T-cell (primary cell): ENCODE measurements at places on chromosomes 1 and 21.

- no peak for DNase-seq
Observed at GRCh38 chr1:211375949-211376348, 49.3 kb downstream of the TRAF5 start.

DNA sequence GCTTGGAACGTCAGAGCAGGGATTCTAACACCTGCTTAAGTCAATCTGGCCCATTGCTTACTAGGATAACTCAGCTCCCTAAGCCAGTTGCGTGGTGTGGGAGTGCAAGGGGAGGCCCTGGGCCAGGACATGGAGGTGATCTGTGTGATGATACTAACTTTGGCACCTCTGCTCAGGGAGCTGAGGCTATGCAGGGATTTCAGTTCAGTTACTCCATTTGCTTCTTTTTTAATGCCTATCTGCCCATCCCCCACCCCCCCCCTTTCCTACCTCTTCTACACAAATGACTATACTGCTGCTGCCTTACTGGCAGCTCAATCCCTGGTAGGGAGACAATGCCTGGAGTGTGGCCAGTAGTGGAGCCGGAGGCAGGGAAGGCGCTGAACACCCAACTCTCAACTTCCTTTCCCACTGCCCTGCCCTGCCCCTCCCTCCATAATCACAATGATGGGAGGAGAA, 19.5 kb downstream of the INKA2 start:
- DNase-seq = no peak

GRCh38 chr1:3904006-3904842, 4.2 kb upstream of the C1orf174 start:
- no peak for DNase-seq

DNA sequence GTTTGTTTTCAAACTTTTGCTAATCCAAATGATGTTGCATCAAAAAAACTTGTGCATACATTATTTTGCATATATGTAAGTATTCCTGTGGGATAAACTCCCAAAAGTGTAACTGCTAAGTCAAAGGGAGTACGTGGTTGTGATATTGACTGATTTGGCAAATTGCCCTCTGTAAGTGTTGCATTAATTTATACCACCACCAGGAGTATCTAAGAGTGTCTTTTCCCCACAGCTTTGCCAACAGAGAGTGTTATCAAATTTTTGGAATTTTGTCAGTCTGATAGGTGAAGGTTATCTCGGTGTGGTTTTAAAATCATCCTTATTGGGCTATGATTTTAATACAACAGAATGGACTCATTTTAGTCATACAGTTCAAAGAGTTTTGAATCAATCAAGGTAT, 30.1 kb upstream of the PARP1 start:
- no peak for DNase-seq

DNA sequence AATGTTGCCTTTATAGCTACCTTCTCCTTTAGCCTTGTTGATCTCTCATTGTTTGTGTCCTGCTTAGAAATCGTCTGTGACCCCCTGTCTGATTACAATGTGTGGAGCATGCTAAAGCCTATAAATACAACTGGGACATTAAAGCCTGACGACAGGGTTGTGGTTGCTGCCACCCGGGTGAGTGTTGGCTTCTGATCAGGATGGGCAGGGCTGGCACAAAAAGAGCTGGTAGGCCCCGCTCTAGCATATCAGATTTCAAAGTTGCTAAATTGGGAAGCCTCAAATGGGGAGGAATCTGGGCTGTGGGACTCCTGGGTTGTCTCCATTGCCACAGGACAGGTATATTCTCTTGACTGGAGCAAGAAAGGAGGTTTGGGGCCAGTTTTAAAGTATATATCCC, 8.4 kb downstream of the NCSTN start:
- DNase-seq = no peak

DNA sequence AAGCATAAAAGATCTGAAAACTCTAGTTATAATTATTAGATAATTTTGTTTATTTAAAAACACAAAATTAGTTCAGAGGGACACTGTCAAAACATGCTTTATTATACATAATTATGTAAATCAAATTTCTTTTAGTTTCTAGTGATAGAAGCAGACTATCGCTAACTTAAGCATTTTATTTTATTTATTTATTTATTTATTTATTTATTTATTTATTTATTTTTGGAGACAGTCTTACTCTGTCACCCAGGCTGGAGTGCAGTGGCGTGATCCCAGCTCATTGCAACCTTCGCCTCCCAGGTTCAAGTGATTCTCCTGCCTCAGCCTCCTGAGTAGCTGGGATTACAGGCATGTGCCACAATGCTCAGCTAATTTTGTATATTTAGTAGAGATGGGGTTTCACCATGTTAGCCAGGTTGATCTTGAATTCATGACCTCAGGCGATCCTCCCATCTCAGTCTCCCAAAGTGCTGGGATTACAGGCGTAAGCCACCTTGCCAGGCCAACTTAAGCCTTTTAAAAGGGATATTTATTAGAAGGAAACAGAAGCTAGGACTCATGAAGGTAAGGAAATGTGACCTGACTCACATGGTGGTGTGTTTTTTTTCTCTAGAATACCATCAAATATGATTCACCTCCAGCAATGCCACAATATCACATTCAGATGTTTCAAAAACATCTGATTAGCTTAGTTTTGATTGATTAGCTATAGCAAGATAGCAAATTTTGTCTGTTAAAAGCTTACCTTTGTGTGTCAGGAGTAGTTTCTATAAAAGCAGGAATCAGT, 1357.4 kb upstream of the ADGRL4 start:
- DNase-seq = no peak

DNA sequence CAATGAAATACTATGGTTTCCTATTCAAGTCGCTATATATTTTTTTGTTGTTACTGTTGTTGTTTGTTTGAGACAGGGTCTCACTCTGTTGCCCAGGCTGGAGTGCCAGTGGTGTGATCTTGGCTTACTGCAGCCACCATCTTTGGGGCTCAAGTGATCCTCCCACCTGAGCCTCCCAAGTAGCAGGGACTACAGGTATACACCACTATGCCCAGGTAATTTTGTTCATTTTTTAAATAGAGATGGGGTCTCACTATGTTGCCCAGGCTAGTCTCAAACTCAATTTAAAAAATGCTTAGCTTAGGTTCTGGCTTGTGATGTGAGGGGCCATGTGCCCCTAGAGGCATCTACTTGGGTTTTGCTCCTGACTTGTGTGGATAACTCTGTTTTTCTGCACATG, 9.8 kb downstream of the RABIF start:
- DNase-seq = no peak

DNA sequence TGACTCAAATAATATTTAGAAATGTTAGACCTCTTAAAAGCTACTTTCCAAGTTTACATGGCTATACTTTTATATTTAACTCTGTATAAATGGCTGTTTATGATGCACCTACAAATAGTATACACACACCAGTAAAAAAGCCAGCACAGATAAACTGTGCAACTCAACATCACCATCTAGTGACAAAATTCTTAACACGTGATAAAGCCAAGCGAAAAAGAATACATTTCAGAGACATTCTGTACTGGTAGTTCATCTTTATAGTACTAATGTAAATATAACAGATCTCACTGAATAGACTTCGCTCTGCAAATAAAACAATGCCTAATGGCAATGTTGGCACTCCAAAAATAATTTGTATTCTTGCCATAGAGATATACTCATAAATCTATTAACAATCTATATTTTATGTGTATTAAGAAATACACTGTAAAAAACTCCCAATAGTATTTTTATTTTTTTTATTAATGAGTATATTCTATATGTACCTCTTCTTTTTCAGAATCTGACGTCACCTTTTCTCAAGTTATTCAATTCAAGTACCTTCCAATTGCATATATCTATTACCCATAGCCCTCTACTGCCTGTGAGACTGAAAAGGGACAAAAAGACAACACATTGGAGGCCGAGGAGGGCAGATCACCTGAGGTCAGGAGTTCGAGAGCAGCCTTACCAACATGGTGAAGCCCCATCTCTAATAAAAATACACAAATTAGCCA, 100.2 kb downstream of the DPYD start:
- no peak for DNase-seq

DNA sequence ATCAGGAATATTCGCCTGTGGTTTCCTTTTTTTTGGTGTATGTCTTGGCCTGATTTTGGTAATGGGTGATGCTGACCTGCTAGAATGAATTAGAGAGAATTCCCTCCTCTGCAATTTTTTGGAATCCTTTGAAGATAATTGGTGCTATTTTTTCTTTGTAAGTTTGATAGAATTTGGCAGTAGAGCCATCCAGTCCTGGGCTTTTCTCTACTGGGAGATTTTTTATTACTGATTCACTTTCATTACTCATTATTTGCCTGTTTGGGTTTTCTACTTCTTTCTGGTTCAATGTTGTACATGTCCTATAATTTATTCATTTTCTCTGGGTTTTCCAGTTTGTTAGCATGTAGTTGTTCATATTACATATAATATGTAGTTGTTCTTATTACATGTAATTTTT, 48.7 kb downstream of the NTMT2 start:
- no peak for DNase-seq

GRCh38 chr1:207999972-208000371, 89.0 kb upstream of the CD34 start:
- no peak for DNase-seq

- DNase-seq = no peak
Observed at GRCh38 chr1:75115654-75116053, 18.5 kb upstream of the LHX8 start.

DNA sequence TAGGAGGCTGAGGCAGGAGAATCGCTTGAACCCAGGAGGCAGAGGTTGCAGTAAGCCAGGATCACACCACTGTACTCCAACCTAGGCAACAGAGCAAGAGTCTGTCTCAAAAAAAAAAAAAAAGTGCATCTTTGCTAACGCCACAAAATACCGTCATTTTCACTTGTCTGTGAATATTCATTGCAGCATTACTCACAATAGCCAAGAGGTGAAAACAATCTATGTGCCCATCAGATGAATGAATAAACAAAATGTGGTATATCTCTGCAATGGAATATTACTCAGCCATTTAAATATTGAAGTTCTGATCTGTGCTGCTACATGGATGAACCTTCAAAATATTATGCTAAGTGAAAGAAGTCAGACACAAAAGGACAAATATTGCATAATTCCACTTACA, 7.9 kb upstream of the TIAM1 start:
- DNase-seq = no peak

DNA sequence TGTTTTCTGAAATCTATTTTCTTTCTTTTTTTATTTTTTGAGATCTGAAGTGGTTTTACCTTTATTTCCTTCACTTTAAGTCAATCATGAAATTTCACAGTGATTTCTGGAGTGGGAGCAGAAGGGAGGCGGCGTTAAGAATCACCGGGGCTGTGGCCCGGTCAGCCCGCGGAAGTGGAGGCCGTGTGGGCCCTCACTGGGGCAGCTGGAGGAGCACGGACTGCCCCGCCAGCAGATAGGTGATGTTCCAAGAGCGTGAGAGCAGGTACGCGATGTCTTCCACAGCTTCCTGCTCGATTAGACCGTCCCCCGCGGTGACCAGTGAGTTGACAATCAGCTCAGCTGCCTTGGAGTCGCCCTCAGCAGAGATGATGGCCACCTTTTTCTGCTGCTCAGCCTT, 10.6 kb upstream of the TP53BP2 start:
- DNase-seq = no peak

DNA sequence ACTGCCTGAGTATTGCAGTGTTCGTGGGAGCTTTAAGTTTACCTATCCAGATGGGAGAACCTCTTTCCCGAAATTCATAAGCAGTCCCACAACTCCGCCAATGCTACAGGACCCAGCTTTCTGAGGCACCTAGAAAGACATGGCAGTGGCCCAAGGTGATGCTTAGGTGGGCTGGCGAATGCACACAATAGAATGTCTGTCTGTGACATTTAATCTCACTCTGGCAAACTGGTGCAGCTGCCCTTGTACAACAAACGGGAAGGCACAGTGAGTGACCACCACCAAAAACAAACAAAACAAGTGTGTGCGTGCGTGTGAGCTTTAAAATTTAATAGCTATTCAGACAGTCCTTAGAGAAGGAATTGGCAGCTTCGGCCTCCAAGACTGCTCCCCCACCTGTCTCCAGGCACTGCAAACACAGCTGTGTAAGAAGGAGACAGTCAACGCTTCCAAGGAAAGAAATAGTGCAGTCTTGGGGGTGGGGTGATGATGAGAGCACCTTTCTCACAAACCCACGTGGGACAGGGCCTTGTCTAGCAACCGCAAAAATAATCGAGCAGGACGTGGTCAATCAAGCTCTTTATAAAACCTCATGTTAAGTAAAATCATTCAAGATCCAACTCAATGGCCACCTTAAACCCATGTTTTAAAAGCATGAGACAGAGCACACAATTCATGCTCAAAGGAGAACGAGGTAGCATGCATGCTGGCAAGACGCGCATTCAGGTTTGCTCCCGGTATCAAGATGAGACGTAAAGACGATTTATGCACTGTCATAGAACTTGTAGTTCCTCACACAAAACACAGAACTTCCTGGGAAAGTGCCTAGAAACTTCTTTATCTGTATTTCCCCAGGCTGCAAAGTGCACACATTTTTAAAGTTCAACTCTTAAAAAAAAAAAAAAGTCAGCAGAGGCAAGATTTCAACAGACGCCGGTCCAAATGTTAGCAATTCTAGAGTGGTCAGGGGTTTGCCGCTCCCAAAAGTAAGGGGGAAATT, 84.1 kb downstream of the TM2D1 start:
- no peak for DNase-seq

GRCh38 chr1:111727056-111727455, 12.1 kb downstream of the INKA2 start:
- DNase-seq = no peak

DNA sequence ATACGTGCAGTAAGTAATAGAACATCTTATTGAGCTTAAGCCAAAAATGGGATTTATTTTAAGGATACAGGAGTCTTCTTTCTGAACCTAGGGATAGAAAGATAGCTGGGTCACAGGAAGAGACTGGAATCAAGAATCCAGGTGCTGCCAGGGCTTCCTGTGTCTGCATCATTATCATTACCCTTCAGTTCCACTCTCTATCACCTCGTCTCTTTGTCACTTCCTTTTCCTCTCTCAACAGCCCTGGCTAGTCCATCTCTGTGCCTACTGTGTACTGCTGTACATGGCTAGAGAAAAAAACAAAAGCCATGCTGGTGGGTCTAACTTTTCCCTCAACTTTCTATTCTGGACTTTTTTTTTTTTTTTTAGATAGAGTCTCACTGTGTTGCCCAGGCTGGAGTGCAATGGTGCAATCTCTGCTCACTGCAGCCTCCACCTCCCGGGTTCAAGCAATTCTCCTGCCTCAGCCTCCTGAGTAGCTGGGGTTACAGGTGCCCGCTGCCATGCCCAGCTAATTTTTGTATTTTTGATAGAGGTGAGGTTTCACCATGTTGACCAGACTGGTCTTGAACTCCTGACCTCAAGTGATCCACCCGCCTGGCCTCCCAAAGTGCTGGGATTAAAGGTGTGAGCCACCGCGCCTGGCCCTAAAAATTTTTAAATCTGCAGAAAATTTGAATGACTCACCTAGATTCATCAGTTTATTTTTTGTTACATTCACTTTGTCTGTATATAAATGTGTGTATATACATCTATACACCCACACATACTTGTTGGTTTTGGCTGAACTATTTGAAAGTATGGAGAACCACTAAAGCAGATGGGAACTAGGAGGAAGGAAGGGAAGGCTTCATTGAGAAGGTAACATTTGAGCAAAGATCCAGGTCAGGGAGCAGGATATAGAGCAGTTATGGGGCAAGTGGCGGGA, 31.9 kb downstream of the UBE4B start:
- DNase-seq = no peak

- no peak for DNase-seq
Observed at GRCh38 chr1:230250666-230251065, 175.5 kb downstream of the PGBD5 start.
